ENCODE measurements at places on chromosomes 2 and 18. TPM values are rescaled to one million over a fixed set of nuclear protein-coding genes. Genes with fewer than 3 reads are reported as not detected.

- no peaks in the 10 kb centered on the region for H3K27me3 ChIP-seq
- DNase-seq = no peak
- H3K4me1 ChIP-seq = no peaks in the 10 kb centered on the region
- H3K4me3 ChIP-seq = no peak overlapping the region
- H3K36me3 ChIP-seq = no peaks in the 10 kb centered on the region
Measured at GRCh38 chr2:196442211-196442610, 197.3 kb upstream of the CCDC150 start.

DNA sequence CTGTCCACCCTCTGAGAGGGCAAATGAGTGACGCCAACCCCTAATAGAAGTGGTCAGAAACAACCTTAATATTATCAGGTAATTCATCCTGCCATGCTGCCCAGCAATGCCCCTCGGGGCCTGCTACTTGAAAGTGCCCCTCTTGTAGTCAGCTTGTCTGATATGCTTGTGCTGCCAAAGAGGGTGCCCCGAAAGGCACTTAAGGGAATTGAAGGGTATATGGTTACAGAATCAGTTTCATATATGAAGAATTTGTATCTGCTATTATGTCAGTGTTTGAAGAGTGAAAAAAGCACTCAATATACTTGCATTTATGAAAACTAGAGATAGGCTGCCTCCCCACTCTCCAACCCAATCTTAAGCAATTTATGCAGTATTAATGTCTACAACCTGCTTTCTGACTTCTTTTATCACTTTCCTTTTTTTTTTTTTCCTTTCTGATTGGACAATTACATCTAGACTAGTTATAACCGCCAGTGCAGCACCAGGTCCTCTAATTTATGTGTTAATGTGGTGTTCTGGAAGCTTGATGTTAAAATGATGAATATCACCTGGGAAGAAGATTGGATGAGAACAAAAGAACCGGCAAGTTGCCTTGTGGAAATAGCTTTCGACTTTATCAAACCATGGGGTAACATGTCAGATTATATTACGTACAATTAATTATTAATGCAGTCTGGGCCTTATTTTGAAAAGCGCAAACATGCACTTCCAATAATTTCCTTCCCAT is 646.9 kb upstream of the ACVR2A start:
- H3K4me3 ChIP-seq = no peak overlapping the region
- no peak for DNase-seq
- no peaks in the 10 kb centered on the region for H3K4me1 ChIP-seq

- H3K27ac ChIP-seq = no peak overlapping the region
- no peaks in the 10 kb centered on the region for H3K27me3 ChIP-seq
- no peaks in the 10 kb centered on the region for H3K4me1 ChIP-seq
- no peaks in the 10 kb centered on the region for H3K36me3 ChIP-seq
- H3K4me3 ChIP-seq = no peak overlapping the region
- no peak for DNase-seq
Measured at GRCh38 chr2:143375384-143375880, 246.2 kb downstream of the ARHGAP15 start.

DNA sequence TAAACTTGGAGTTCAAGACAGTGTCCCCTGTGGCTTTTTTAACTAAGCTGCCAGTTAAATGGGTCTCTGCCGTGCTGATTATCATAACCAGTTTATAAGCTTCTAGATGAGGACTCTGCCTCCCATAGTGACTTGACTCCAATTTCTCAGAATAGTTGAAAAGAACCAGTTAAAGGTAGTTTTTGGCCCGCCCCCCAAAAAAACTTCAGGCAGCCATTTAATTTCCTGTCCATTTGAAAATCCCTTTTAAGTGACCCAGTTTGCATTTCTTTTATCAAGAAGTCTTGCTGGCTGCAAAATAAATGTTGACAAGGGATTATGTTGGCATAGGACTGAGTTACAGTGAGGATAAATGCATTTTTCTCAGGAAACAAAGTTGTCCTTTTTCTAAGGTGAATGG is 2.3 kb downstream of the SLC20A1 start:
- no peak for DNase-seq
- H3K36me3 ChIP-seq = no peaks in the 10 kb centered on the region

GRCh38 chr2:182952741-182953450 is 85.4 kb downstream of the NCKAP1 start:
- H3K4me1 ChIP-seq = no peaks in the 10 kb centered on the region
- H3K4me3 ChIP-seq = no peak overlapping the region
- H3K27ac ChIP-seq = no peak overlapping the region
- no peak for DNase-seq

DNA sequence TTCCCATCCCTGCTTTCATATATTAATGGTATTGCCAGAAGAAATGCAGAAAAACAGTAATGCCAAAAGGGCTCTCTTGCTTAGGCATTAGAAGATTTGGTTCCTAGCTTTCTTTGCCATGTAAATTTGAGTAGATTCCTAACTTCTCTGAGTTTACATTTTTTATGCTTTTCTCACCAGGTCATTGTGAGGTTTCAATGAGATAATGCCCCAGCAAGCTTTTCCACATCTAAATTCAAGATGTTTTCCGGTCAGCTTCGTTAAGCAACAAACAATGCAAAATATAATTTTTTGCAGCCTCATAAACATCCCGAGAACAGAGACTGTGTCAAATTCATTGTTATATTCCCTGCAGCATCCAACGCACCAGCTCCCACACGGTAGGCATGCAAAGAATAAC is 44.9 kb downstream of the NCKAP5 start:
- H3K27me3 ChIP-seq = no peaks in the 10 kb centered on the region
- no peaks in the 10 kb centered on the region for H3K4me1 ChIP-seq
- H3K4me3 ChIP-seq = no peak overlapping the region
- DNase-seq = no peak

DNA sequence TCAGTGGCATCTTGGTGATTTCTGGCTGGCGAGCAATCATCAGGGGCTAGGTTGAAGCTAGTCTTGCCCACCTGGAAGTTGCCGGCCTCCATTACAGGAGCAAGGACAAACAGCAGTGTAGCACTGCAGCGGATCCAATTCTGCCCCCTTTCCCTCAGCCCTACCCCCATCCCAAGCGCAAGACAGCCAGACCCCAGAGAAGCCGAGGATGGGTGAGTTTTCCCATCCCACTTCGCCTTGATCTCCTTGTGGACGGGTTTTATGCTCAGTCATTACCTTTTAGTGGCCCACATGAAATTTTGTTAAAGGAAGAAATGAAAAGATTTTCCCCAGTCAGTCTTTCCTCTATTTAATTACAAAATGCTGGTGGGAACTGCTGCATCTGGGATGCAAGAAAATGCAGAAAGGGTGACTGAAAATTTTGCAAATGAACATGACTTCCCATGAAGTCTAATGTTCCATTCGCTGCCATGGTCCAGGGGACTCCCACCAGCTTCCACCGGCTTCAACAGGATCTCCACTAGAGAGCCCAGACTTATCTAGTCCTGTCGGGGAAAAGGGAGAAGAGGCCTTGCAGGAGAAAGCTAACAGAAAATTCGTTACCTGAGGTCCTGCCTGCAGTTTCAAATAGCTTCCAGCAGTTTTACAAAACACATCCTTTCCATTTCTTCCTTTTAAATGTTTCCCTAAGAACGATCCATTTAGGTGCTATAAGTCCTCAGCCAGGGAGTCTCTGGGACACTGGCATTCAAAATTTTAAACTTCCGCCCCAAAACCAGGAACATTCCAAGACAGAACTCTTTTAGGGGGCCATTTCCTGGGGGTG is 1.9 kb upstream of the HOXD9 start:
- no peak overlapping the region for H3K27ac ChIP-seq
- H3K27me3 ChIP-seq = no peaks in the 10 kb centered on the region

GRCh38 chr2:165196411-165196810 is 7.4 kb downstream of the SCN3A start:
- H3K36me3 ChIP-seq = no peaks in the 10 kb centered on the region
- H3K4me3 ChIP-seq = no peak overlapping the region
- DNase-seq = no peak
- no peaks in the 10 kb centered on the region for H3K27me3 ChIP-seq

GRCh38 chr2:10028988-10029874 is 14.1 kb upstream of the KLF11 start:
- H3K4me1 ChIP-seq = no peaks in the 10 kb centered on the region
- H3K27me3 ChIP-seq = no peaks in the 10 kb centered on the region
- H3K36me3 ChIP-seq = no peaks in the 10 kb centered on the region
- H3K4me3 ChIP-seq = no peak overlapping the region
- H3K27ac ChIP-seq = no peak overlapping the region

- no peaks in the 10 kb centered on the region for H3K36me3 ChIP-seq
- no peaks in the 10 kb centered on the region for H3K27me3 ChIP-seq
- no peak overlapping the region for H3K27ac ChIP-seq
- H3K4me3 ChIP-seq = no peak overlapping the region
- DNase-seq = no peak
- H3K4me1 ChIP-seq = no peaks in the 10 kb centered on the region
Measured at GRCh38 chr2:153196378-153197058, 282.0 kb downstream of the RPRM start.

DNA sequence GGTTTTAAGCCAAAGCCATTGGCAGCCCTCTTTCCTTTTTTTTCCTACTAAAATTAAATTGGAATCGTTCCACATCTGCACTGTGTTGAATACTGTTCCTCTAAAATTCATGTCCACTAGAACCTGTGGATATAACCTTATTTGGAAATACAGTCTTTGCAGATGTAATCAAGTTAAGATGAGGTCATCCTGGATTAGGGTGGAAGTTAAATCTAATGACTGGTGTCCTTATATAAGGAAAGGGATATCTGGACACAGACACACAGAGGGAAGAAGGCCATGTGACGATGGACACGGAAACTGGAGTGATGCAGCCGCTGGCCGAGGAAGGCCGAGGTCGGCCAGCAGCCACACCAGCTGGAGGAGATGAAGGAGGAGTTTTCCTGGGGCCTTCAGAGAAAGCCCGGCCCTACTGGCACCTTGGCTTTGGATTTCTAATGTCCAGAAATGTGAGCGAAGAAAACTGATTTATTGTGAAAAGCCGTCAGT is 49.4 kb downstream of the LONRF2 start:
- no peaks in the 10 kb centered on the region for H3K27me3 ChIP-seq
- DNase-seq = peak; percentile 78
- no peaks in the 10 kb centered on the region for H3K36me3 ChIP-seq
- no peak overlapping the region for H3K4me3 ChIP-seq
- peaks cover 3% of the 10 kb centered on the region for H3K4me1 ChIP-seq

GRCh38 chr2:40474306-40474705 is 22.4 kb upstream of the SLC8A1 start:
- no peaks in the 10 kb centered on the region for H3K27me3 ChIP-seq
- no peak overlapping the region for H3K27ac ChIP-seq
- H3K4me3 ChIP-seq = no peak overlapping the region
- H3K36me3 ChIP-seq = no peaks in the 10 kb centered on the region

- H3K27ac ChIP-seq = no peak overlapping the region
- no peaks in the 10 kb centered on the region for H3K4me1 ChIP-seq
- H3K4me3 ChIP-seq = no peak overlapping the region
- no peak for DNase-seq
Measured at GRCh38 chr2:77104554-77104953, 417.6 kb downstream of the LRRTM4 start.

- H3K4me3 ChIP-seq = no peak overlapping the region
- H3K27ac ChIP-seq = no peak overlapping the region
Measured at GRCh38 chr2:173441222-173441621, 86.5 kb downstream of the CDCA7 start.

DNA sequence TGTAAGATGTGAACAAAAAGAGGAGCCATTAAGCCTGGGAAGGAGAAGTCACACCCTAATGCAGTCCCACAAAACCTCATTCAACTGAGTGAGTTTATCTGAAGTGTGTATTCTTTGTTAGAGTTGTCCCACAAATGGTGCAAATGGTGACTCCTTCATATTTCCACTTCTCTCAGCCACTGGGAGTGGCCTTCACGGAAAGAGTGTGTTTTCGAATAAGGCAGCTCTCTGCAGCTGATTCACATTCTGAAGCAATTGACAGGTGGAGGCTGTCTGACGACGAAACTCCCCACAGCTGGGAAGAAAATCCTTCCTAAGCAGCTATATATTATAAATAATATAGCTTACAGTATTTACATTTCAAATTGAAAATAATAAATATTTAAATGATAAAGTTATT is 318.8 kb upstream of the TMEFF2 start:
- no peak overlapping the region for H3K27ac ChIP-seq
- H3K27me3 ChIP-seq = no peaks in the 10 kb centered on the region
- DNase-seq = no peak
- no peak overlapping the region for H3K4me3 ChIP-seq

DNA sequence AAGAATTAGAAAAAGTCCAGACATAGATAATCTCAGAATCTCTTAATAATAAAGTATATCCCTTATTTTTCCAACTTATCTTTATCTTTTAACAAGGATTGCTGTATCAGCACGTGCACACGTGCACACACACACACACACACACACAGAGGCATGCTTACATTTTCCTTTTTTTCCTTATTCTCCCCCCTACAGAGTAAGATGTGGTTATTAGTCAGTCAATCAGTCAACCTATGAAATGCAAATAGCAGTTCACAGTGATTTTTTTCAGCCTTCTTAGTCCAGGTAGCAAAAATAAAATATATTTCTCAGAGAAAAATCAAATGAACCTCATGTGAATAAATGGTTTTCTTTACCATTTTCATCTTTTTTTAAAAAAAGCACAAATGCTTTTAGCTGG is 506.2 kb upstream of the SLC39A10 start:
- no peaks in the 10 kb centered on the region for H3K36me3 ChIP-seq
- DNase-seq = no peak
- H3K27ac ChIP-seq = no peak overlapping the region
- no peaks in the 10 kb centered on the region for H3K4me1 ChIP-seq
- H3K27me3 ChIP-seq = no peaks in the 10 kb centered on the region
- H3K4me3 ChIP-seq = no peak overlapping the region

- H3K4me3 ChIP-seq = no peak overlapping the region
- no peak overlapping the region for H3K27ac ChIP-seq
- no peaks in the 10 kb centered on the region for H3K4me1 ChIP-seq
- DNase-seq = no peak
- no peaks in the 10 kb centered on the region for H3K27me3 ChIP-seq
Measured at GRCh38 chr2:239425631-239426030, 24.8 kb upstream of the HDAC4 start.

- H3K27me3 ChIP-seq = no peaks in the 10 kb centered on the region
- H3K4me1 ChIP-seq = no peaks in the 10 kb centered on the region
- DNase-seq = no peak
- no peaks in the 10 kb centered on the region for H3K36me3 ChIP-seq
- H3K4me3 ChIP-seq = no peak overlapping the region
Measured at GRCh38 chr2:58072102-58072501, 25.5 kb downstream of the VRK2 start.

- H3K27ac ChIP-seq = peak overlapping the region; percentile 16
- no peaks in the 10 kb centered on the region for H3K27me3 ChIP-seq
- H3K4me1 ChIP-seq = peaks cover 3% of the 10 kb centered on the region
- DNase-seq = no peak
- peak overlapping the region; percentile 44 for H3K4me3 ChIP-seq
- H3K36me3 ChIP-seq = no peaks in the 10 kb centered on the region
Measured at GRCh38 chr2:38074764-38075506, 1.0 kb downstream of the CYP1B1 start.

- peaks cover 2% of the 10 kb centered on the region for H3K4me1 ChIP-seq
- no peaks in the 10 kb centered on the region for H3K27me3 ChIP-seq
- DNase-seq = no peak
- no peaks in the 10 kb centered on the region for H3K36me3 ChIP-seq
- H3K4me3 ChIP-seq = no peak overlapping the region
- no peak overlapping the region for H3K27ac ChIP-seq
Measured at GRCh38 chr18:36412778-36413177, 115.3 kb downstream of the FHOD3 start.

GRCh38 chr2:223720367-223720766 is 117.0 kb downstream of the AP1S3 start:
- no peaks in the 10 kb centered on the region for H3K27me3 ChIP-seq
- no peak for DNase-seq
- no peaks in the 10 kb centered on the region for H3K36me3 ChIP-seq
- no peak overlapping the region for H3K27ac ChIP-seq

The NMUR1 gene
- 0.17 TPM for total RNA-seq

The BCL2L11 gene
- total RNA-seq = 16.8 TPM

The CSRNP3 gene
- 6.3 TPM for total RNA-seq

The KCNS3 gene
- 1.2 TPM for total RNA-seq

The HOXD3 gene
- total RNA-seq = 18.6 TPM

The SPATA3 gene
- not detected for total RNA-seq

The C2orf42 gene
- 25.1 TPM for total RNA-seq

The MAL gene
- total RNA-seq = 1.5 TPM

The ADAM23 gene
- 4.1 TPM for total RNA-seq

Data from ovary (tissue), 10 donors.